Natural killer cell (primary cell): ENCODE measurements at places on chromosomes 4 and X. TPM values are rescaled to one million over a fixed set of nuclear protein-coding genes. Genes with fewer than 3 reads are reported as not detected.

STATH gene
- total RNA-seq: not detected

GPRASP1 gene
- total RNA-seq: 12.2 TPM

ADAM29 gene
- not detected for total RNA-seq

SMIM10L2A gene
- total RNA-seq: 0.14 TPM

LRRC66 gene
- total RNA-seq: not detected

ZMAT1 gene
- total RNA-seq: 14.9 TPM

OFD1 gene
- 74.9 TPM for total RNA-seq

ATP8A1 gene
- total RNA-seq: 147 TPM

GAGE1 gene
- total RNA-seq: not detected

EGF gene
- total RNA-seq: 1.1 TPM

ARSJ gene
- 1.5 TPM for total RNA-seq

BBS12 gene
- 0.85 TPM for total RNA-seq

TBX22 gene
- not detected for total RNA-seq

SRPX2 gene
- total RNA-seq: not detected

CHRDL1 gene
- not detected for total RNA-seq

VSIG1 gene
- 1.1 TPM for total RNA-seq

TEX13D gene
- total RNA-seq: 0.32 TPM

MAGEA6 gene
- not detected for total RNA-seq

HADH gene
- total RNA-seq: 16.5 TPM

AIFM1 gene
- total RNA-seq: 21.1 TPM

NPY2R gene
- not detected for total RNA-seq

EXOC1L gene
- not detected for total RNA-seq

SLC6A8 gene
- total RNA-seq: 2.5 TPM
